GDM1 (cell line): ENCODE measurements at places on chromosomes 1 and 21.

GRCh38 chr1:229047840-229048620 is 222.9 kb upstream of the RAB4A start:
- DNase-seq, result no peak

GRCh38 chr1:83882906-83883305 is 116.0 kb downstream of the TTLL7 start:
- DNase-seq, result no peak

- no peak for DNase-seq
These were observed 54.3 kb upstream of the GALNT2 start for GRCh38 chr1:230012741-230013140.

DNA sequence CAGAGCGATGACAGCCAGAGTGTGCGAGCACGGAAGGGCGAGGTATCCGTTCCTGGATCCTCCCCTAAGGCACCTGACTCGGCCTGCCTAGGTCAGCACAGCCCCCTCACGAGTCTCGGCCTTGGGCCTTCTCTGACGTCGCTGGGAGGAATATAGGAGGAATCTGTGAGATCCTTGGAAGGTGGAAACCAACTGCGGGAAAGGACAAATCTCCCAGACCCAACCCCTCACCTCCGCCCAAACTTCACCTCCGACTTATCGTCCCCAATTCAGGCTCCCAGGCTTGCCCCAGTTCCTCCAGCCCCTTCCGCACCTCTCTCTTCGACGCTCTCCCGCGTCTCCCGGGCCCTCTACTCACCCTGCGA is 494 bp downstream of the APH1A start:
- DNase-seq, result no peak

DNA sequence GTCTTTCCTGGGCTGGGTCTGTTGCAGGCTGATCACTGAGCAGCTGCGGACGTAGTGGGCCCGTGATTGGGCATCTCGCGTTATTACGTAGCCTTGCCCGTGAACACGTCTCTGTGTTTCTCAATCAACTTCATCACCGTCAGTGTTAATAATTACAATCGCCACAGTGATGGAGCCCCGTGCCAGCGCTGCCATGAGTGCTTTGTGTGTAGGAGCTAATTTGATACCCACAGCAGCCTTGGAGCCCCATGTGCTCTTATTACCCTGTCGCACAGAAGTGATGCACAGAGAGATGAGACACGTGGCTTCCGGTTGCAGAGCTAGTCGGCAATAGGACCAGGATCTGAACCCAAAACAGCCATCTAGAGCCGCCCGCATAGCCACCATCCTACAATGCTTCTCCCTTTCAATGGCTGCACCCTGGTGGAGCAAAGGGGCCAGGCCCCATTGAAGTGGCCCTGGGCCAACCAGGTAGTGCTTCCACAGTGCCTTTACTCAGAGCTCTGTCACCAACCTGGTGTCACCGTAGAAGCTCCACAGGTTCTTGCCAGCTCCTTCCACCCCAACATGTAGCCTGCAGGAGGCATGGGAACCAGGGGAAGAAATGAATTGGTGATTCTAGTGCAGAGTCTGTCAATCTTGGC is 398.5 kb upstream of the VAMP3 start:
- no peak for DNase-seq

GRCh38 chr1:6596351-6596750 is 6.3 kb downstream of the KLHL21 start:
- DNase-seq, result no peak

- no peak for DNase-seq
These were observed 102.0 kb downstream of the BEND5 start for GRCh38 chr1:48674641-48675040.

- no peak for DNase-seq
These were observed 2.9 kb downstream of the NFYC start for GRCh38 chr1:40694353-40694874.

- DNase-seq, result no peak
These were observed 337.5 kb downstream of the CHRM3 start for GRCh38 chr1:239723776-239724367.

- DNase-seq, result no peak
These were observed 3.3 kb downstream of the TTLL10 start for GRCh38 chr1:1176931-1177330.

- no peak for DNase-seq
These were observed 25.5 kb downstream of the MAN1C1 start for GRCh38 chr1:25641931-25642573.

DNA sequence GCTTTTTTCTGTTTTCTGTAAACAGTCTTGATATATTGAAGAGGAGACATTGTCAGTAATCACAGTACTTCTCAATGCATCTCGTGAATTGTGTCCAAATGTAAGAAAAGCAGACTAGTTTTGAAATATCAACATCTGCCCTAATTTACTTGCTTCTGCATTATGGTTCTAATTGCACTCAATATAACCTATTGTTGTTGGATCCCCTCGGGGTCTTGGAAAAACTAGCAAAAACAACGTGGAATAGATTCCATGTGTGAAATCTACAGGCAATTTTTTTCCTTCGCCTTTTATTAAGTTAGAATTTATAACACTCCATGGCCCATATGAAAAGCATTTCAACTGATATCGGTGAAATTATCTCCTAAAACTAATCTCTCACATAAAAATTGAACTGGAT is 236.5 kb downstream of the TTLL7 start:
- no peak for DNase-seq

DNA sequence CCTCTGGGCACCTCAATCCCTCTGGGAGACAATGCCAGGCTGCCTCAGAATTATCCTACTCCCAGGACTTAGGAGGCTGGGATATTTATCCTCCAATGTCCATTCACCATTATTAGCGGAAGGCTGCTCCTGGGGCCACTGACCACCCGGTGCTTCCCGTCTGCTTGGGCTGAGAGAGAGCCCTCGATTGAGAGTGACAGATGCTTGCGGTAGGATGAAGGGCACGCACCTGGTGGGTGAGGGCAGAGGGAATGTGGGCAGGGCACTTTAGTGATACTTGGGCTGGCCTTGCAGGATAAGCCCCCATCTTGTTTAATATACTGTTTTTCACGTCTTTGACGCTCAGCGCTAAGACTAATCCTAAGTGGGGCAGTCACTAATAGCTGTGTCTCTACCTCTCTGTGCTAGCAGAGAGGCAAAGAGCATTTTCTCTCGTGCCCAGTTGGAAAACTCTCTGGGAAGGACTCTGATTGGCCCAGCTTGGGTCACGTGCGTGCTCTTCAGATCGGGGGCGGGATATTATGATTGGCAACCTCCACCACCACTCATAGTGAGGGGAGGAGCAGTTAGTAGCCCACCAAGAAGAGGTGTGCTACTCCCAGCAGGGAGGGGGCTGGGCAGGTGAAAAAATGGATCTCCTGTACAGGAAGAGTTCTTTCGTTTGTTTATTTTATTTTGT is 10.6 kb upstream of the PARS2 start:
- DNase-seq, result no peak

GRCh38 chr1:64215576-64215975 is 12.2 kb downstream of the UBE2U start:
- no peak for DNase-seq

GRCh38 chr1:38029081-38029681 is 16.6 kb downstream of the UTP11 start:
- no peak for DNase-seq
